Breast epithelium (tissue), 4 donors: ENCODE measurements at places on chromosomes 12 and 14.
A peak's percentile ranks its signal among the peaks of the same experiment; 100 is the strongest.

DNA sequence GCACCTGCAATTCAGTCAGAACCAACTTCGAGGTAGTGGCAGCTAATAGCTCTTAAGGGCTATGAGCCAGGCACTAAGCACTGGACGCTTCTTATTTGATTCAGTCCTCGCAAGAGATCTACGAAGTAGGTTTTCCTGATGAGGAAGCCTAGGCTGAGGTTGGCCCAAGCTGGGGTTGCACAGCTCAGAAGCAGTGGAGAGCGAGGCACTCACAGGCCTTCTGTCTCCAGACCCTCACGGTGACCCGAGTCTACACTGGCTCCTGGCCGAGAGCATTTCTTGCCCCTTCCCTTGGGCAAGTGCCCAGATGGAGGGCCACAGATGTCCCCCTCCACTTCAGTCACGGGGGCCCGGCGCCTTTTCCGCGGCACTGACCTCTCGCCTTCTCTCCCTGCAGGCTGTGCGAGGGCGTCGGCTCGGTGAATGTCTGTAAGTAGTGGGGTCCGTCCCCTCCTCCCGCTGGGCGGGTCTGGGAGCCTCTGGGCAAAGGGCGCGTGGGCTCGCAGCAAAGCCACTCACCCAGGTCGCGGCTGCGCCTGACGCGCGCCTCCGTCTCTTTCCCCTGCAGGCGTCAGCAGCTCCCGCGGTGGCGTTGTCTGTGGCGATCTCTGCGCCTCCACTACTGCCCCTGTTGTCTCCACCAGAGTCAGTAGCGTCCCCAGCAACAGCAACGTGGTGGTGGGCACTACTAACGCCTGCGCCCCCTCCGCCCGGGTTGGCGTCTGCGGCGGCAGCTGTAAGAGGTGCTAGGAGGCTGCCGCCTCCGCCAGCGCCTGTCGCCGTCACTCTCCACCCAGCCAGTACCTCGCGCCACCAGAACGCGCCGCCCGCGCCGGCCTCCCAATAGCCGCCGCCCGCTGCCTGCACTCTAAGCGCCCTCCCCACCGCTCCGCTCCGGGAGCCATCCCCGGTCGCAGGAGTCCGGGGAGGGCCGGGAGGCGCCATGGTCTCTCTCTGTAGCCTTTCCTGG lies 13.1 kb downstream of the KRT83 start:
- DNase-seq: peak; percentile 81

- DNase-seq: no peak
These were observed 599 bp upstream of the CPSF6 start for GRCh38 chr12:69238589-69239351.

DNA sequence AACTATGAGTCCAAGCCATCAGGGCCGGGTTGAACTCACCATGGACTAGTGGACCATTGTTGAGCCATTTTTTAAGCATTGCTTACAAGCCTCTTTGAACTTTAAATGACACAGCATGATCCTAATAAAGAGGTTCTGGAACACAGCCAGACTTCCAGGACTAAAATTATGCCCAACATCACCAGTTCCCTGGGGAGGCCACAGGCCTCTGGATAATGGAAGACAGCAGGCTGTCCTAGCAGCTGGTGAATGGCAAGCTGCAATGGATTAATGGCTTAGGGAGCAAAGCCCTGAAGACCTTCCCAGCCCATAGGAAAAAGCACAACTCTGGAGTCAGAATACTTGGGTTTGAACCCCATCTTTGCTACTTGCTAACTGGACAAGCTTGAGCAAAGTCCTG lies 71.3 kb downstream of the FLRT2 start:
- DNase-seq: no peak

GRCh38 chr12:45909041-45909713 lies 81.2 kb downstream of the SCAF11 start:
- no peak for DNase-seq

DNA sequence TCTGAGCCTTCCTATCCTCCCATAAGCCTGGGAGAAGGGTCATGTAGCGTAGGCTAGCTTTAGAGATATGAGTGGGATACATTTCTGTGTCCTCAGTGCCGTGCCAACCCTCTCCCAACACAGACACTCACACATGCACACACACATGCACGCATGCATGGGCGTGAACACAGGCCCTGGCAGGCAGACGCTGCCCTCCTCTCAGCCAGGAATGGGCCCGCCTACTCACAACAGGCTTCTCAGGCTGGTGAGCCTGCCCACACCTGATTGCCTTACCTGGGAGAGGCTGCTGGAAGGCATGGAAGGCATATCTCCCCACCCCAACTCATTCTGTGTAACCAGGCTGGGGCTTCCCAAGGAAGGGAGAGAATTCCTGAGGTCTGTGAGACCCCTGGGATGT lies 12.8 kb upstream of the ACVR1B start:
- DNase-seq: no peak

GRCh38 chr12:58361056-58361455 lies 419.7 kb downstream of the ATP23 start:
- no peak for DNase-seq

- DNase-seq: no peak
These were observed 404.2 kb downstream of the DAD1 start for GRCh38 chr14:22184830-22185168.

DNA sequence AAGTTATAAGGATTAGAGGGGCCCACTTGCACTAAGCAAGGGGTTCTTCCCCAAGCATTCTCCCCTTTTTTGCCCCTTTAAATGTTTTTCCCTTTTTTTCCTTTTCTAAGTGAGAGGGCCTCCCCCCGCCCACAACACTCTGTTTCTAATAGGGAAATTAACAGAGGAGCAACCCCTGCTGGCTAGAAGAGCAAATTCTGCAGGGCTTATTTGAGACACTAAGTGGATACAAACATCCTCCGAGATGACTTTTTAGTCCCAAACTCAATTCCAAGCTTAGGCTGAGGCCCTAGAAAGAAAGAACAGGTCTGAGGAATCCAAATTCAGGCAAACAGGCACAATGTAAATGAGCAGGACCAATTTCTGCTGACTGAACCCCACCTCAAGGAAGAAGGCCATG lies 138.9 kb downstream of the GPR65 start:
- DNase-seq: no peak

DNA sequence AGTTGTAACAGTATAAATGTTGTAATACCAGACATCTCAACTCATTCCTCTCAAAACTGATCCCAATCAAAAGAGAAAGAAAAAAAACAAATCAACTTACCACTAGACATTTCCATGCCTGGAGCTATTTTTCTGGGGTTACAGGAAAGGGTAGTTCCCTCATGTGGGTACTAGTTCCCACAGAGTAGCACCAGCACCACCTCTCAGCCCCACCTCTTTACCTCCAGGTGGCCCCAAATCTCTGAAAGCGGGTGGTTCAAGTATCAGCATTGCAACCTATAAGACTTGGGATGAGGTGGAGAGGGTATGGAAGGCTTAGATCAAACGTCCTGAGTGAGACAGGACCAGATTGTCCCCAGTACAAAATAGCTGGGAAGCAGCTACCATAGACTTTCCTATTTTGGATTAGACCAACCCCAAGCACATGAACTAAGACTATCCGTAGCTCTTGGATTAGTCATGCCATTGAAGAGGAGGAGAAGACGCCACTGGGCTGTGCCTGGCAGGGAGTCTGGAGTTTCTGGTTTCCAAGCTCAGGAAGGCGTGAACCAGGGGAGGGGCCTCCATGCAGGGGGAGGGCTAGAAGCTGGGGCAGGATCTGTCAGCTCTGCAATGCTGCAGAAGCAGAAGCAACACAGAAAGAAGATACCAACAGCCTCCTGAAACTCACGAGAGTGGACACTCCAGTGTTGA lies at the start of gene SLC39A2:
Gene SLC39A2 (plus strand): TSS at position 620 of the 693 bp plus-strand sequence. CDS start 154 bp downstream, outside the sequence.
- peak; percentile 69 for DNase-seq

DNA sequence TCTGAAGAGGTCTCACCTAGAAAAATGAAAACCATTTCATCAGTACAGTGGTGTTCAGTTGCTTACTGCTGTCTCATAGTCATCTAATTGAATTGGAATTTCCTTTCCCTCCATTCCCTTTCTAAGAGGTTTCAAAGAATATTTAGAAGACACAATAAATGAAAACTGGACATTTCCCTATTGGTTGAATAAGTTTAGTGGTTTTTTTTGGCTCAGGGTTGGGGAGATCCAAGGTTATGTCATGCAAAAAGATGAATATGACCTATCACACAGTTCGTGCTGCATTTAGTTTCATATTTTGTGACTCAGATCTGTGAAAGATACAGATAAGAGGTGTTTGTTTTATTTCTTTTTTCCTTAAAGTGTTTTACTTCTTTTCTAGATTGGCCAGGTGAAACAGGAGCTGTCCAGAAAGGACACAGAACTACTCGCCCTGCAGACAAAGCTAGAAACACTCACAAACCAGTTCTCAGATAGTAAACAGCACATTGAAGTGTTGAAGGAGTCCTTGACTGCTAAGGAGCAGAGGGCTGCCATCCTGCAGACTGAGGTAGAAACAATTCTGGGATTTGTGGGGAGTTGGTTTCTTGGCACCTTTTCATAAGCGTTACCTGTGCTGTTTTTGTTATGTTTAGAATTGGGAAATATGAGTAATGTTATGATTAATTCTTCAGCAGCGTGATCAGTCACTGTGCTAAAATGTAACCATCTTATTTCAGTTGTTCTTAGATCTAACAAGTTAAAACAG lies 124.6 kb downstream of the ERC1 start:
- no peak for DNase-seq

DNA sequence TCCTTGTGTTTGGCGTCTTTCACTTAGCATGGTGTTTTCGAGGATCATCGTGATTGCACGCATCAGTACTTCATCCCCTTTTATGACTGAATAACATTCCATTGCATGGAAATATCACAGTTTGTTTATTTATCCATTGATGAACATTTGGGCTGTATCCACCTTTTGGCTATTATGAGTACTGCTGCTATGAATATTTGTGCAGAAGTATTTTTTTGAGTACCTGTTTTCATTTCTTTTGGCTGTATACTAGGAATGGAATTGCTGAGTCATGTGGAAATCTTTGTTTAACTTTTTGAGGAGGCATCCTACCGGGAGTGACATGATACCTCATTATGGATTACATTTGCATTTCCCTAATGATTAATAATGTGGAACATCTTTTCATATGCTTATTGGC lies 66.4 kb downstream of the WNK1 start:
- DNase-seq: no peak

DNA sequence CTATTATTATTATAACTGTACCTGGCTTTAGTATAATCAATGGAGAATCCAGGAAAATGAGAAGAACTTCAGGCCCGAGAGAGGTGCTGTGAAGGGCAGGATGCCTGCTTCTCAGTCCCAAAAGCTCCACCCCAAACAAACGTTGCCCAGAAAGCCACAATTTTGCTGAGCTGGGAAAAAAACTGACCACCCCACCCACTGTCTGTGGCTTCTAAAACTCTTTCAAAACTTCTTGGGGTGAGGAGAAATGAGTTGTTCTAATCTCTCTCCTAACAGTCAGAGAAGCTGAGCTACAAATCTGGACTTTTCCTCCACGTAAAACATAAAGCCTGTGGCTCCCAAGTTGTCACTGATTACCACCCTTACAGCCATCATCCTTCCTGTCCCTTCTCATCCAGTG lies 13.4 kb downstream of the VDR start:
- no peak for DNase-seq

DNA sequence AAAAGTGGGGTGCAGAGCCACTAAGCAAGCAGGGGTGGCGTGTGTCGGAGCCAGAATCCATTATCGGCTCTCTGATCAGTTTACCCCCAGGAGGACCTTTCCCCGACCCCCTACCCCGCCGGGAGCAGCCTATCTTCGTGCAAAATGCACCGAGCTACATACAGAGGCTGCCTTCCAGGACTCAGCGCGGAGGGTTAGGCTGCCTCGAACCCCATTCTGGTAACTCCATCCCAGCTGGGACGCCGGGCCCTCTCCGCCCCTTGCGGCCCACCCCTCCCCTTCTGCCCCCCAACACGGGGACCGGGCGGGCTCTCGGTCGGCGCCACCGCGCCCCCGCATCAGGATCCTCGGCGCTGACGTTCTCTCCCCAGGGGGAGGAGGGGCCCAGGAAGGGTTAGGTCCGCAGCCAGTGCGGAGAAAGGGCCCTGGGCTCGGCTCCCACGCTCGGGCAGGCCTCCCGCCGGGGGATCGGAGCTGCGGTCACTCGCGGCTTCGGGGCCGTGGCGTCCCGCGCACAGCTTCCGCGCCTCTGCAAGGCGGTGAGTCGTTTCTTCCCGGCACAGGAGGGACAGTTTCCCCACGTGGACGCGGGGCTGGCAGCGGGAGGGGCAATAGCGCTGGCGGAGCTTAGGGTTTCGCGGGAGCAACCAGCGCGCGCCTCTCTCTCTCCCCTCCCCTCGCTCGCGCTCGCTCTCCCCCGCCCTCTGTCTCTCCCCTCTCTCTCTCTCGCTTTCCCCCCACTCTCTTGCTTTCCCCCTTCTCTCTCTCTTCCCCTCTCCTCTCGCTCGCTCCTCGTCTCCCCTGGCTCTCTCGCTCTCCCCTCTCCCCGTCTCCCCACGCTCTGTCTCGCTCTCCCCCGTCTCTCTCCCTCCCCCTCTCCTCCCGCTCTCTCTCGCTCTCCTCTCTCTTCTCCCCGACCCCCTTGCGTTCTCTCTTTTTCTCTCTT lies 12.5 kb upstream of the MAP3K9 start:
- no peak for DNase-seq

DNA sequence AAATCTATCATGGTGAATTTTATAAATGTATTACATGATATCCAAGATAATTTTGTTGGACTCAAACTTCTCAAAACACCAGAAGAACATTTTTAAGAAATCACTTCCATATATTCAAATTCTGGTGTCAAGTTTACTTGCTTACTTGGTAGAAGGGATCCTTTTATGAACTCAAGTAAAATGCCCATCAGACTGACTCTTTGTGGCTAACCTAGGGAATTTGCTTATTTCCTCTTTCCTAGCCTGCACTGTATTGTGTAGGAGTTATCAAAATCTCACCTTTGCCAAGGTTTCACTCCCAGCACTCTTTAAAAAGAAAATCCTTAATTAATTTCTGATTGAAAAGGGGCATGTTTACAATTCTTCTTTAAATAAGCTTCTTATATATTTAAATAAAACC lies 196.5 kb downstream of the DUSP6 start:
- no peak for DNase-seq

DNA sequence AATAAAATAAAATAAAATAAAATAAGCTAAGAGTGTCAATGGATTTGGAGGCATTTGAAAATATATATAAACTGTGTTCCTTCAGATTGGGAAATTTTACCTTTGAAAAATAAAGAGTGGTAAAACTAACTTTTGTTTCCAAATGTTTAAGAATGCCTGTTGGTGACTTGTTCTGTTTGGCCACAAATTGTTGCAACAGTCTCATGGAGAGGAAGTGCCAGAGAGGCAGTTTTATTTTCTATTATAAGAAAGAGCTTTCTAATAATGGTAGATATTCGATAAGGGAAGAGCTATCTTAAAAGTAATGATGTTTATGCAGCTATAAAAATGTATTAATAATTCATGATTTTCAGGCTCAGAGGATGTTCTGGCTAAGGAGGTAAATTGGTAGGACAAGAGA lies 68.8 kb upstream of the MDGA2 start:
- DNase-seq: no peak

- DNase-seq: peak; percentile 62
These were observed at the start of gene TAMALIN for GRCh38 chr12:52006726-52007157. TAMALIN (plus strand) TSS chr12:52006946; CDS start chr12:52007020, 74 bp downstream.

DNA sequence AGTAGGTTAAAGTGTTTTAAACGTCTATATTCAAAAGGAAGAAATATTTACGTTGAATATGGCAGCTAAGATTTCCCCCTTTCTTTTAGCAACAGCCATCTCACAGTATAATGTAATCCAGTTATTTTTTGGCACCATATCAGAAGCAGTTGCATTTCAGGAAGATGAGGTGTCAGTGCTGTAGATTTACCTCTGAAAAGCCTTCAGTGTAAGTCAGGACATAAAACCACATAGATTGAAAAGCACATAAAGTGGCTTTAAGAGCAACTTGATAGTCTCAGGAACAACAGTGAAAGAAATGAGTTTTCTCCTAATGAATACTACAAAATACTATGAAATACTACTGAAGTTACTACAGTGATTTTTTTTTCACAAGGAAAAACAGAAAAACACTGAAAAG lies 6.9 kb downstream of the MLH3 start:
- no peak for DNase-seq
